Right lung (tissue), 10 donors: ENCODE measurements at places on chromosomes 12 and 14. TPM values are rescaled to one million over a fixed set of nuclear protein-coding genes. Genes with fewer than 3 reads are reported as not detected.

GUCY2C gene
- polyA plus RNA-seq: 0.58 TPM

IL26 gene
- polyA plus RNA-seq: not detected

CRY1 gene
- 28.8 TPM for polyA plus RNA-seq

GRCh38 chr12:113831016-113831415 is 135.1 kb downstream of the RBM19 start:
- no peak for DNase-seq

IL31 gene
- not detected for polyA plus RNA-seq

DNA sequence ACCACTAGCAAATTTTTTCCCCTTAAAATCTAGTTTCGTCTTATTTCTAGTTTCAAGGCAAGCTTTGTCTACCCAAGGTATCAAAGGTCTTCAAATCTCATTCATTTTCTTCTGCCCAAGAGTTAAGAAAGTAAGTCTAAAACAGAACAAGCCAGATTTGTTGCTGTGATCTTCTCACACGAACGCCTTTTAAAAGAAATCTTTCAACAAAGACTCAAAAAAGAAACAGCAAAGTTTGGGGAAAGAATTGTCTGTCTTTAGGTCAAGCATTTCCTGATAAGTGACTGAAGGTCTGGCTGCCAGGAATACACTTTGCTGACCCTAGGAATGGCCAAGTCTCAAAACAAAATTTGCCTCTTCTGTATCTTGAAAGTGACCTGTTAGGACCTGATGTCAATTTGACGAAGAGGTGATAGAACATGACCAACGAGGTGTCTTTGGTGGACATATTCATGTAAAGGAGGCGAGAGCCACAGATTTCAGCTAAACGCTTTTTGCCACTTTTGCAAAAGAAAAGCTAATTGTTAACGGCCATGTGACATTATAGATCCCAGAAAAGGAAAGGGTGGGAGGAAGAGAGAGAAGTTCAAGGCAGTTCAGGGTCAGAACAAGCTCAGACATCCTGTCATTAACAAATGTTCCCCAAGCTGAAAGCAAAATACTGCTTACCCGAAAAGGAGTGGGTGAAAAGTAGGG is 1.7 kb downstream of the CDK17 start:
- peak; percentile 21 for DNase-seq

SLC7A7 gene
- polyA plus RNA-seq: 9.2 TPM

DNA sequence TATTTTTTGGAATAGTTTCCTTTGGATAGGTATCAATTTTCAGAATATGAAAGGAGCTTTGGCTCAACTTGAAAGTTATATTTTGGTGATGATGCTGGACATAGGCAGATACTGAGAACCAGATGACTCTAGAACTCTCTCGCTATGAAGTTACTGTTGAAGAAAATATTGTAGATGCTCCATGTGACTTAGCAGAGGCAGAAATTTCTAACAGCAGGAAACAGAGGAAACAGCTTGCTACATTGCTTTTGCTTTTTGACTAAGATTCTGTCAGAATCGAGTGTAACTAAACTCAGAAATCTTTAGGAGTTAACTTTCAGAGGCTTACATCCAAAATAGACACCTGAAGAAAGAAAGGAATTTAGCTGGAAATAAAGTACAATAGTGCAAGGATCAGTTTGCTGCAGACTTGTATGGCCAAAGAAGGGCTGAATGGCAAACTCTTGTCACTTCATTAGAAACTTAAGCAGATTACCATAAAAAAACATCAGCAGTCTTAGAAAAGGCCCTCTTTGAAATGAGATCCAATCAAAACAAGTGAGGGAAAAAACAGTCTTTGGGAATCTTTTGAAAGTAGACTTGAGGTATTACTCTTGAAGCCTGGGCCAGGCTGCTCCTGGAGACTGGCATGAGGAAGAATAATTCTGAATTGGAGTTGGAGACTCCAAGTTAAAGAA is 911.8 kb downstream of the FSCB start:
- DNase-seq: no peak

OLR1 gene
- 1.3 TPM for polyA plus RNA-seq

- no peak for DNase-seq
Observed at GRCh38 chr14:53055003-53055402, 98.1 kb downstream of the DDHD1 start.

DNA sequence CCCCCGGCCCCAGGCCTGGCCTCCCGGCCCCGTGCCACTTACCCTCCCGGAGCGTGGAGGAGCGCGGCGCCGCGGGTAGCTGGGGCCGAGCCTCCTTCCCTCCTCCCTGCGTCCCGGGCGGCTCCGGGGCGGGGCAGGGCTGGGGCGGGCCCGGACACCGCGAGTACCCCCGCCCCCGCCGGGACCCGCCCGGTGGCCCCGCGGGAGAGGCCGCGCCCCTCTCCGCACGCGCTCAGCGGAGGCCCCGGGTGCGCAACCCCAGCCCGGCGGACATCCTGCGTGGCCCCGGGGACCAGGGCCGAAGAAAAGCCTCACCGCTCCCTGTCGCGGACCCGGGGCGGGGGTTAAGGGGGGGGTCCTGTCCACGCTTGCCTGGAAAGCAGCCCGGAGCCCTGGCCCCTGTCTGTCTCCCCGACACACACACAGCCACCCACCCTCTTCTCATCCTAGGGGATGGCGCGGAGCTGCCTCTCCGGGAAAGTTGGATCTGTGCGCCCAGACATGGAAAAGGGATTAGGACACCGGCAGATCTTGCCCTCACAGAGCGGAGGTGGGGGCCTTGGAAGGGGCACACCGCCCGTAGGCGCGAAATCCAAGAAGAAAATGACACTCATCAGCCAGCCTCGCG is at the start of gene SYNE3:
Gene SYNE3, minus strand, starts transcription at position 97 of the 628 bp plus-strand sequence. CDS start 40,829 bp downstream, outside the sequence.
- no peak for DNase-seq

DNA sequence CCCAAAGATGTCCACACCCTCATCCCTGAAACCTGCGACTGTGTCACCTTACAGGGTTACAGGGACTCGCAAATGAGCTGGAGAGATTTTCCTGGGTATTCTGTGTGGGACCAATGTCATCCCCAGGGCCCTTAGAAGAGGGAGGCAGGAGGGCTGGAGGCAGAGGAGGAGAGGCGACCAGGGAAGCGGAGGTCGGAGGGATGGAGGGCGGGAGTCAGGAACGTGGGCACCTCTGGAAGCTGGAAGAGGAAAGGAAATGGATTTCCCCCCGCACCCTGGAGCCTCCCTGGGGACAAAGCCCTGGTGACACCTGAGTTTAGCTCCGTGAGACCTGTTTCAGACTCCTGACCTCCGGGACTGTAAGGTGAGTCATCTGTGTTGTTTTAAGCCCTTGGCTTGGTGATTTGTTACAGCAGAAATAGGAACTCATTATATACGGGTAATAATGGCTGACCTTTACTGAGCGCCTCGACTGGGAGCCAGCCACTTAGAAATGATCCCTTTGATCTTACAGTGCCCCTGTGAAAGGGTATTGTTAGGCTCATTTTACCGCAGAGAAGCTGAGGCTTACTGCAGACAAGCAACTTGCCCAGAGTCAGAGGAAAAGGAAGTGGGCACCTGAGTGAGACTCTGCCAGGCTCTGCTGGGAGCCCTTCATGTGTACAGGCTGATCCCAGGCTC is 29.3 kb upstream of the FZD10 start:
- DNase-seq: no peak

GRCh38 chr12:19719672-19720071 is 280.4 kb downstream of the AEBP2 start:
- no peak for DNase-seq

DNA sequence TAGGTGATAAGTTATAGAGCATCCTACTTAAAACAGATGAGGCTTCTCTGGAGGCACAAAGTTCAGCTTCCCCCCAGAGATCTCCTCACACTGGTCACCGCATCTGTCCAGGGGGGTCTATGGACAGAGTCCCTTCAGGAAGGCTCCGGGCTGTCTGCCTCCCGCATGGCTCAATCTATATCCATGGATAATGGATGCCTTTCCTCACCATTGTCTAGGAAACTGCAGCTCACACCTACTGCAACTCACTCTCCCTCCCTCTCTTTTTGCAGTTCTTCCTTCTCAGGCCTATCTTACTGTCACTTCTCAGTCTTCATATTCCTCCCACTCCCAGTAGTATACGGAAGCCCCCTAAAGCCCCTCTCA is 100.6 kb upstream of the BCL2L14 start:
- no peak for DNase-seq

CAPZA3 gene
- polyA plus RNA-seq: 0.86 TPM

DNA sequence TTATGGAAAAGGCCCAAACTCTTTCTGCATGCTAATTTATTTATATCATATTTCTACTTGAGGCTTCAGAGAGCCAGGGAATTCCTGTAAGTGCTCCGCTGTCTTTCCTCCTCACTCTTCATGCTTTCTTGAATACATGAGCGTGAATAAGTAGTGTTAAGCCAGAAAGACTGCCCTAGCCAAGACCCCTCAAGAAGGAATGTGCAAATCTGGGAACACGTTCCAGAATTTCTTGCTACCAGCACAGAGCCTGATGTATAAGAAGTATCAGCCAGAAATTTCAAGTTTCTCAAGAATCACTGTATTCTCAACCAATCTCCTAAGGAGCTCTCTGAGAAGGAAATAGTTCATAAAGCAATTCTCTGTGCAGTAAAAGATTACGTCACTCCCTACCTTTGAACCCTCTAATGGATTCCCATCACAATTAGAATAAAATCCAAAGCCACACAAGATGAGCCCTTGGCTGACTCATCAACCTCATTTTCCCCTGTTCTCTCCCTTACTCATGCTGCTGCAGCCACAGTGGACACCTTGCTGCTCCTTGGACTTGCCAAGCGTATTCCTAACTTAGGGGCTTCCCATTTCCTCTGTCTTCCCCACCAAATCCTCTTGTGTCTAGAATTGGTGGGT is 6.9 kb upstream of the TSPAN8 start:
- DNase-seq: peak; percentile 42

GRCh38 chr14:97107760-97108159 is 310.6 kb downstream of the VRK1 start:
- DNase-seq: no peak

DNA sequence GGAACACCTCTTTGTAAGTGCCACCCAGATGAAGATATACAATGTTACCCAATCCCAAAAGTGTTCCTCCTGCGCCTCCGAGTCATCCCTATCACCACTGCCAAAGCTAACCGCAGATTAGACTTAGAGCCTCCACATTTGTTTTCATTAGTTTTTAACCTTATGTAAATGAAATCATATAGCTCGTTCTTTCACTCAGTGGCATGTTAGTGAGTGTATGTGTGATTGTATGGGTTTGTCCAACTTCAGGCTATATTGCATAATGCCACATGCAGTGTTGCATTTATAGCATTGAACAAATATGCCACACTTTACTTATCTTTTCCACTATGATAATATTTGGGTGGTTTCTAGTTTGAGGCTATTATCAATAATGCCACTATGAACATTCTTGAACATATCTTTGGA is 18.0 kb downstream of the MAP1LC3B2 start:
- no peak for DNase-seq

CISTR gene
- polyA plus RNA-seq: not detected

GRCh38 chr12:114399664-114400211 is 6.2 kb downstream of the TBX5 start:
- DNase-seq: no peak

GRCh38 chr12:123794027-123794426 is 31.9 kb downstream of the DNAH10 start:
- DNase-seq: no peak

DNA sequence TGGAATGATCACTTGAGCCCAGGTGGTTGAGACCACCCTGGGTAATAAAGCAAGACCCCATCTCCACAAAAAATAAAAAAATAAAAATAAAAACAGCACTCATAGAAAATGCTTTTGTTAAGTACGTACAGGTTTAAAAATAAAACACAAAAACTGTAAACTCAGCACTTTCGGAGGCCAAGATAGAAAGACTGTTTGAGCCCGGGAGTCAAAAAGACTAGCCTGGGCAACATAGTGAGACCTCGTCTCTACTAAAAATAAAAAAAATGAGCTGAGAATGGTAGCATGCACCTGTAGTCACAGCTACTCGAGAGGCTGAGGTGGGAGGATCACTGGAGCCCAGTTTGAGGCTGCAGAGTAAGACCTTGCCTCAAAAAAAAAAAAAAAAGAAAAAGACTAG is 7.5 kb downstream of the ATP6V1D start:
- no peak for DNase-seq

VAMP1 gene
- 20.5 TPM for polyA plus RNA-seq

SAMD15 gene
- polyA plus RNA-seq: 3.5 TPM
